ENCODE measurements at places on chromosomes 7 and 10. TPM values are rescaled to one million over a fixed set of nuclear protein-coding genes. Genes with fewer than 3 reads are reported as not detected.

DNA sequence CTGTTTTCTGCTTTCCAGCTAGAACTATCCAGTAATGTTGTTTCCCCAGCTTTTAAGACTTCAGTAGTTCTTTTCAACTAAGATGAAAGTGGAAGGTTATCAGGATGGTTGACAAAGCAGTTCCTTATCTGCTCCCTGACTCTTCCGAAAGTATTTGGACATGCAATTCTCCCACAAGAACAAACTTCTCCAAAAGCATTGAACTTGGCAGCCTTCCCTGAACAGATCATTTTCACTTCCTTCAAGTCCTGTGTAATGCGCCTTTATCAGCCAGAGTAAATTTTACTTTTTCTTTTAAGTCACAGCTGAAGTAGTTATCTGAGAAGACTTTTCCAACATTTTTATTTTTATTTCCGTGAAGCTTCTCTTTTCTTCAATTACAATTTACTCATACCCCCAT, 39.7 kb downstream of the CDC14C start:
- no peak overlapping the region for H3K27ac ChIP-seq
- no peak for DNase-seq
- H3K27me3 ChIP-seq, result no peaks in the 10 kb centered on the region
- H3K36me3 ChIP-seq, result no peaks in the 10 kb centered on the region
- no peaks in the 10 kb centered on the region for H3K4me1 ChIP-seq
- H3K4me3 ChIP-seq, result no peak overlapping the region

- peaks cover 26% of the 10 kb centered on the region for H3K27me3 ChIP-seq
- H3K27ac ChIP-seq, result no peak overlapping the region
- no peaks in the 10 kb centered on the region for H3K4me1 ChIP-seq
- no peak overlapping the region for H3K4me3 ChIP-seq
- no peaks in the 10 kb centered on the region for H3K36me3 ChIP-seq
Observed at GRCh38 chr7:41694495-41694894, 8.4 kb downstream of the INHBA start.

GRCh38 chr10:127399668-127400067, 149.4 kb upstream of the NPS start:
- no peak for DNase-seq
- no peak overlapping the region for H3K27ac ChIP-seq
- H3K4me1 ChIP-seq, result no peaks in the 10 kb centered on the region
- H3K27me3 ChIP-seq, result no peaks in the 10 kb centered on the region
- H3K36me3 ChIP-seq, result no peaks in the 10 kb centered on the region
- no peak overlapping the region for H3K4me3 ChIP-seq

GRCh38 chr7:71364551-71364950, 232.6 kb downstream of the GALNT17 start:
- H3K27me3 ChIP-seq, result no peaks in the 10 kb centered on the region
- no peak overlapping the region for H3K27ac ChIP-seq
- H3K36me3 ChIP-seq, result no peaks in the 10 kb centered on the region
- no peaks in the 10 kb centered on the region for H3K4me1 ChIP-seq
- H3K4me3 ChIP-seq, result no peak overlapping the region

DNA sequence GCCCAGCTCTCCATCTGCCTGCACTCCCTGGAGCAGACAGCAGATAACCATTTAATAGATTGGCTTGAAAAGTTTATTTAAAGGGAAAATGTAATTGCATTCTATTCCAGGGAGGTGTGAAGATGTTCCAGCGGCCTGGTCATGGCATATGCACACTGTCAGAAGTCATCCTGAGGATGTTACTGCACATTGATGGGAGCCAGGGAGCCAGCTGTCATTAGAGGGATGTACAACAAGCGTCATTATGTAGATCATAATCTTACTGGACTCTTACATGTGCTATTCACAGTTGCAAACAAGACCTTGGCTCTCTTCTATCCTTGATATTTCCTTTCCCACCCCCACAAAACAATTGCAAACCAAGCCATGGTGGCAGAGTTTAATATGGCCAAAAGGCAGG, 65.4 kb downstream of the FAM204A start:
- no peak overlapping the region for H3K4me3 ChIP-seq
- no peak overlapping the region for H3K27ac ChIP-seq
- no peak for DNase-seq
- H3K4me1 ChIP-seq, result no peaks in the 10 kb centered on the region
- H3K27me3 ChIP-seq, result peaks cover 9% of the 10 kb centered on the region
- no peaks in the 10 kb centered on the region for H3K36me3 ChIP-seq

GRCh38 chr10:97117372-97117771, 68.4 kb downstream of the SLIT1 start:
- peaks cover 6% of the 10 kb centered on the region for H3K27me3 ChIP-seq
- no peak overlapping the region for H3K27ac ChIP-seq
- no peaks in the 10 kb centered on the region for H3K4me1 ChIP-seq
- no peak for DNase-seq
- H3K4me3 ChIP-seq, result no peak overlapping the region

DNA sequence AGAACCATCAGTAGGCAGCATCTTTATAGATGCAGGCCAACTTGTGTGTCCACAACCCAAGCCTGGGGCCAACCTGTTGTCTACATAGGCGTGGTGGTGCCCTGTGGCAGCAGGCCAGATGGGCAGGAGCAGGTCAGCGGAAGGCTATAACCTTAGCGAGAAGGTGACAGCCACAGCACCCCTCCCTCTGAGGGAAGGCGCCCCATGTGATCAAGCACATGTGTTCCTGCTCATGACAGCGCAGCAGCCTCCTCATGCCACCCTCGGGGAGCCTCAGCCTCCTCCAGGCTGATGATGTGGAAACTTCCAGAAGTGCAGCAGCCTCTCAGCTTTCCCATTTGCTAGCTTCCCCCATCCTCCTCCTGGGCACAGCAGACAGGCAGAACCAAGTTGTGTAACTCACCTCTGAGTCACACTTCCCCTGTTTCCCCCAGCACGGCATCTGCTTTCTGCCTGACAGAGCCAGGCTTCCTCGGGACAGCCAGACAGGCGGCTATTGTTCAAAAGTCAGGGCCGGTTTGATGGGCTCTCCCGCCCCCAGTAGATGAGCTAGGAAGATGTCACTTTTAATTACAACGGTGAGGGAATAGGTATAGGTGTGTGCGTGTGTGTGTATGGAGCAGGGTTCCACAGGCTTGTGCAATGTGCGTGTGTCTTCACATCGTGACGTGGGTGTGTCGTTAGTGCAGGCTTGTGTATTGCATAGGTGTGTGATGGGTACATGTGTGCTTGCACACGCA, 312.0 kb upstream of the ZMIZ1 start:
- H3K36me3 ChIP-seq, result no peaks in the 10 kb centered on the region
- DNase-seq, result no peak

- H3K27me3 ChIP-seq, result peaks cover 9% of the 10 kb centered on the region
- no peak overlapping the region for H3K27ac ChIP-seq
- DNase-seq, result no peak
- H3K36me3 ChIP-seq, result peaks cover 2% of the 10 kb centered on the region
- no peaks in the 10 kb centered on the region for H3K4me1 ChIP-seq
Observed at GRCh38 chr10:123669886-123670285, 3.7 kb downstream of the GPR26 start.

- H3K27me3 ChIP-seq, result peaks cover 15% of the 10 kb centered on the region
- peaks cover 29% of the 10 kb centered on the region for H3K4me1 ChIP-seq
- H3K4me3 ChIP-seq, result no peak overlapping the region
- no peaks in the 10 kb centered on the region for H3K36me3 ChIP-seq
Observed at GRCh38 chr10:44881649-44882048, 29.5 kb upstream of the TMEM72 start.

DNA sequence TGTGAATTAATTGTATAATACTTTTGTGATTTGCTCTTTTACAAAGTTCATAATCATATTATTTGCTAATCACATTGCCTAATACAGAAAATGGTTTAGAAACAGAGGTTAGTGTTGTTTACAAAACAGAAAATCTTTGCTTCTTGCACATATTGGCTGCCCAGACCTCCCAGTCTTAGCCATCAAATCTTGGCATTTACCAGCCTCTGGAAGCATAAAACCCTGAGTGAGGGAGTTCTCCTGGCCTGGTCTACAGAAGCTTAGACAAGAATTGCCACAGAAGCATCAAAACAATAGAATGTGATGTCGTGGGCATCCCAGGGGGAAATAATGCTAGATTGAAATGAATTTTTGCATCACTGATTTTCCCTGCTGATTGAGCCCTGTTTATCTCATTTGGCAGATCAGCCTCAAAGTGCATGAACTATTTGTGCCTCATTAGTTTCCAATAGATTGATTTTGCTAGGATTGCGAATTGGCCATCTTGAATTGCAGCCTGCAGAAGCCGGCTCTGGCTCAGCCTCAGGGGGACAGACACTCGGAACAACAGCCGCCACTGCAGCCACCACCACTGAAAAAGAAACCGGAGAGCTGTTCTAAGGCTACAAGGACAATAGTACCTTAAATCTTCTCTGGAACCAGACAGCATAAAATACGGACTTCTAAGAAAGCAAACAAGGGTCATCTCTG, 11.1 kb upstream of the SORBS1 start:
- H3K27ac ChIP-seq, result no peak overlapping the region
- H3K36me3 ChIP-seq, result no peaks in the 10 kb centered on the region
- H3K4me3 ChIP-seq, result no peak overlapping the region
- no peaks in the 10 kb centered on the region for H3K4me1 ChIP-seq
- DNase-seq, result no peak

GRCh38 chr7:47685712-47686376, 103.9 kb upstream of the TNS3 start:
- H3K27me3 ChIP-seq, result no peaks in the 10 kb centered on the region
- no peaks in the 10 kb centered on the region for H3K36me3 ChIP-seq
- H3K27ac ChIP-seq, result no peak overlapping the region
- H3K4me1 ChIP-seq, result no peaks in the 10 kb centered on the region
- DNase-seq, result no peak
- H3K4me3 ChIP-seq, result no peak overlapping the region

The COL13A1 gene
- not detected for total RNA-seq

DNA sequence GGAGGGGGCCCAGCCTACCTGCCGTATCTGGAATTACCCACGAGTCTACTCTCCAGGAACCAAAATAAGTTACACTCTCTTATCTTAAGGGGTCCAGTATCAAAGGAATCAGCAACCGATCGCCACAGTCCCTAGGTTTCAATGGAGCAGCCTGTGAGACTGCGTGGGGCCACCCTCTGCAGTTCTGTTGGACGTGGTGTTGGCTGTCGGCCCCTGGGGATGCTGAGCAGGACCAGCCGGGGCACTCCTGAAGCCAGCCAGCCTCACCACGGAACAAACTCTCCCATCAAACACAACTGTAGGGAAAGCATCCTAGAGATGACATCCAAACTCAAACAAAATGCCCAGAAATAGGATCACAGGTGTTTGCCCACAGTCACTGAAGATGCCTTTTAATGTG, 25.5 kb upstream of the ABLIM1 start:
- no peak overlapping the region for H3K27ac ChIP-seq
- no peaks in the 10 kb centered on the region for H3K4me1 ChIP-seq
- H3K4me3 ChIP-seq, result no peak overlapping the region
- H3K27me3 ChIP-seq, result peaks cover 9% of the 10 kb centered on the region

DNA sequence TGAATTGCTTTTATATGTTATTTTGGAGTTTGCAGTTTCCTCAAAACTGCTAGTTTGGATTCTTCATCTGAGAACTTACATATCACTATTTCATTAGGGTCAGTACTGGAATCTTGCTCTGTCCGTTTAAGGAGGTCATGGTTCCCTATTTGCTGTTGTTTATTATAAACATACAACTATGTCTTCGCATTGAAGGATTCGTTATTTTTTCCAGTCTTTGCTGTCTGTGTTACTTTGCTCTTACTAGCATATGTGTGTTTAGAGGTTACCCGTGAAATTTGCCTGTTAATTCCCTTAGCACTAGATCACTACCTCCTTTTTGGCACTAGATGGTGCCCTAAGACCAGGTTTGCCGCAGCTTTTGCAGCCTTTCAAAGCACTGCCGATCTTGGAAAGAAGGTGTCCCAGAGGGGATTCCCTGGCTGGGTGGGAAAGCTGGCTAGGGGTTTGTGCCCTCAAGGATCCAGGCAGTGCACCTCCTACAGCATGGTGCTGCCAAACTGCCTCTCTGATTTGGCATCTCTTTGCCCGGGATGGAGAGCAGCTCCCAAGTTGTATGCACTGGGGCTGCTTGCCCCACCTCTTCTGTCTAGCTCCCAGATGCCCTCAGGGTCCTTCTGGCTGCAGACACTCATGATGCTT, 103.1 kb upstream of the APBB1IP start:
- H3K27me3 ChIP-seq, result no peaks in the 10 kb centered on the region
- DNase-seq, result peak; percentile 76
- peak overlapping the region; percentile 72 for H3K27ac ChIP-seq
- H3K36me3 ChIP-seq, result peaks cover 5% of the 10 kb centered on the region
- H3K4me1 ChIP-seq, result peaks cover 8% of the 10 kb centered on the region

The CYP3A4 gene
- total RNA-seq, result not detected

The PDE6C gene
- total RNA-seq, result not detected

The TAS2R3 gene
- 0.73 TPM for total RNA-seq

Measured in activated CD8-positive, alpha-beta T cell treated with anti-CD3 and anti-CD28 coated beads, Interleukin-2, amount 10 ng/mL, durations not matched to agents 7 days and 5 days (primary cell).